ENCODE measurements at places on chromosomes 2 and 18. TPM values are rescaled to one million over a fixed set of nuclear protein-coding genes. Genes with fewer than 3 reads are reported as not detected.
A peak's percentile ranks its signal among the peaks of the same experiment; 100 is the strongest.

The PLCD4 gene
- total RNA-seq = 6.9 TPM

The AMER3 gene
- not detected for total RNA-seq

GRCh38 chr2:67135208-67135607, 261.9 kb upstream of the ETAA1 start:
- no peak for DNase-seq

GRCh38 chr18:46574743-46575115, 82.3 kb downstream of the LOXHD1 start:
- DNase-seq = no peak

The PHLPP1 gene
- 6.4 TPM for total RNA-seq

DNA sequence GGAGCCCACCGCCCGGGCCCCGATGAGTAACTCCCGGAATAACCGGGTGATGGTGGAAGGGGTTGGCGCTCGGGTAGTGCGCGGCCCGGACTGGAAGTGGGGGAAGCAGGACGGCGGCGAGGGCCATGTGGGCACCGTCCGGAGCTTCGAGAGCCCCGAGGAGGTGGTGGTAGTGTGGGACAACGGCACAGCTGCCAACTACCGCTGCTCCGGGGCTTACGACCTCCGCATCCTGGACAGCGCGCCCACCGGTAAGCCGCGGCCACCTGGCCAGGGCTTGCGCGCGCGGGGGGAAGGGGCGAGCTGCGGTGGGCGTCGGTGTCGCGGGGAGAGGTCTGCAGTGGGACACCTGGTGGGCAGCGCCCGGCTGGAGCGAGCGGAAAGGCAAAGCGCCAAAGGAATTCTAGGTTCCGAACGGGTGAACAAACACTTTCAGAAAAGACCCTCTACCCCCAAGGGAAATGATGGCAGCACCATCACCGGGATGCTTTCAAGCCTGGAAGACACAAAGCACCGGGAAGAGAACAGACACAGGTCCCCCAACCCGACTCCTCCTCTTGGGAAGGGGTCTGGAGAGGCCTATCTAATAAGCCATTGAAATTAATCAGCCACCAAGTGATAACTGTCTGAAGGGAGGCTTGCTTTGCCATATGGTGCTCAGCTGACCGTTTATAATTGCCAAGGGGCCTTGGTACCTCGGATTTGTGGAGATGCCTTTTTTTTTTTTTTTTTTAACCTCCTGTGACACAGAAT, 1.1 kb downstream of the MIB1 start:
- no peak for DNase-seq

- DNase-seq = no peak
Measured at GRCh38 chr18:452816-453215, 47.7 kb downstream of the COLEC12 start.

GRCh38 chr2:160287476-160287875, 87.4 kb upstream of the ITGB6 start:
- no peak for DNase-seq

- DNase-seq = no peak
Measured at GRCh38 chr2:168378960-168379669, 77.0 kb upstream of the CERS6 start.

- DNase-seq = no peak
Measured at GRCh38 chr18:36582988-36583745, 245.6 kb downstream of the TPGS2 start.

- DNase-seq = peak; percentile 88
Measured at GRCh38 chr2:191899410-191899809, 52.5 kb upstream of the CAVIN2 start.

DNA sequence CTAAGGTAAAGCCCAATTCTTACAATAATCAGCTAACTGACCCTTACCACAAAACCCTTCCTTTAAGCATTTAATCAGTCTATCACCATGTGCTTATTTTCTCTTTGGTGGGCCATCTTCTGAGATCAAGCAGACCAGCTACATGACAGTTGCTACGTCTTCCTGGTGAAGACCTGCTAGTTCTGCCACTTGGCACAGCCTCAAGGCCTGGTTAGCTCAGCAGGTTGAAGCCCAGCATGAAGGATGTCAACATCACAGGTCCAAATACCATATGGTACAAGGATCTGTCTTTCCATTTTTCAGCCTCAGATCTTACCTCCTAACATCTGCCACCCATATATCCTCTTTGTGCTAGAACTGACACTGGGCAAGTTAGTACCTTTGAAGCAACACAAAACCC, 636.9 kb downstream of the LRP1B start:
- no peak for DNase-seq

The HTR2B gene
- total RNA-seq = not detected

The PRADC1 gene
- 48.8 TPM for total RNA-seq

DNA sequence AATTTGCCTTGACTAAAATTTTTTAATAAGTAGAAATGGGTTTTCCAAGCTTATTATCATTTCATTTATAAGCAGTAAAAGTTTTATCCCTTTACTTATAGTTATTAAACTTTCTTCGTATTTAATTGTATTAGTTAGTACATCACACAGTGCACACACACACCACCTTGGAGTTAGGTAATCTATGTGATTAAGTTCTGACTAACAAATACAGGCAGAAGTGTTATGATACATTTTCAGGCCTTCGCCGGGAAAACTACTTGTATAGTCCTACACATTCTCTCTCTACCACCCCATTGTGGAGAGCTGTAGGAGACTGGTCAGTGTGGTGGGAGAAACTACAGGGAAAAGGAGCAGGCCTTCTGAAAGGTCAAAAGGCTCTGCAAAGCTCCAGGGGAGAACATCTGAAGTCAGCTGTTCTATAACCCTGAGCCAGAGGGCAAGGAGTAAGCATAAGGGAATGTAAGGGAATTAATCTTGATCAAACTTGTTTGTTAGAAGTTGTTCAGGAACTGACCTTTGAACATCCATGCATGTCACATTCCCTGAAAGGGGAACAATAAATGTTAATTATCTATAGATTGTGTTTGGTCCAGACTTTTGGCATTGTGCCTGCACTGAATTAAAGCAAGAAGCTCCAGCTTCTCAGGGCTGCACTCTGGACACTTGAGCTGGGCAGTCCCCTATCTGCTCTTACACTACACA, 231.7 kb downstream of the FSIP2 start:
- DNase-seq = no peak

- DNase-seq = no peak
Measured at GRCh38 chr2:3198119-3198518, 179.5 kb downstream of the EIPR1 start.

DNA sequence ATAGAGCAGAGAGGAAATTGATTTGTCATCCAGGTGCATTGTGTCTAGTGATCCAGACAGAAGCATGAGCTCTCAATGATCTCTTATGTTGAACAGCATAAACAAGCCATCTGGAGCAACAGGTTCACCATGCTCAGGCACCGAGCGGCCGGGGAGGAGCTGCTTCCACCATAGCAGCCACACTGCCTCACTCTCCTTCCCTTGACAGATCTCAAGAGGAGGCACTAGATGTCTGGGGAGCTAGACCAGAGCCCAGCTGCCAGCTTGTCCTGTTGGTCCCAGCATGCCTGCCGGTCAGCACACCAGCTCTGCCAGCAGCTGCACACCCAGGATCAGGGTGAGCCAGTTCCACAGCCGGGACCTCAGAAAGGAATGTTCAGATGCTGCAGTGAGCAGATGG, 17.5 kb upstream of the LONRF2 start:
- no peak for DNase-seq

DNA sequence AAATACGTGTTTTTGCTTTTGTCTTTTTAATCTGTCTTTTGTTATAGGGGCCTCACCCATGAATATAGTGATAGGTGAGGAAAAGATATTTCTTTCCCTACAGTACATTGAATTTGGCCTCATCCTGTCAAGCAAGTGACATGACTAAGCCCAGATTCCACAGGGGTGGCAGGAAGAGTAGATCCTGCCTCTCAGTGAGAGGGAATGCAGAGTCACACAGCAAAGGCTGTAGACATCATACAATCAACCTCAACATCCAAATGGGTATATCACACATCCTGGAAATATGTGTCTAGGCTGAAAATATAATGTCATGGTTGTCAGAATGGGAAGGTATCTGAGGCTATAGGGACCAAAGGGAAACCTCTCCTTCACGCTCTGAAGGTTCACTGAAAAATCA, 269.6 kb downstream of the CDH20 start:
- DNase-seq = peak; percentile 22

DNA sequence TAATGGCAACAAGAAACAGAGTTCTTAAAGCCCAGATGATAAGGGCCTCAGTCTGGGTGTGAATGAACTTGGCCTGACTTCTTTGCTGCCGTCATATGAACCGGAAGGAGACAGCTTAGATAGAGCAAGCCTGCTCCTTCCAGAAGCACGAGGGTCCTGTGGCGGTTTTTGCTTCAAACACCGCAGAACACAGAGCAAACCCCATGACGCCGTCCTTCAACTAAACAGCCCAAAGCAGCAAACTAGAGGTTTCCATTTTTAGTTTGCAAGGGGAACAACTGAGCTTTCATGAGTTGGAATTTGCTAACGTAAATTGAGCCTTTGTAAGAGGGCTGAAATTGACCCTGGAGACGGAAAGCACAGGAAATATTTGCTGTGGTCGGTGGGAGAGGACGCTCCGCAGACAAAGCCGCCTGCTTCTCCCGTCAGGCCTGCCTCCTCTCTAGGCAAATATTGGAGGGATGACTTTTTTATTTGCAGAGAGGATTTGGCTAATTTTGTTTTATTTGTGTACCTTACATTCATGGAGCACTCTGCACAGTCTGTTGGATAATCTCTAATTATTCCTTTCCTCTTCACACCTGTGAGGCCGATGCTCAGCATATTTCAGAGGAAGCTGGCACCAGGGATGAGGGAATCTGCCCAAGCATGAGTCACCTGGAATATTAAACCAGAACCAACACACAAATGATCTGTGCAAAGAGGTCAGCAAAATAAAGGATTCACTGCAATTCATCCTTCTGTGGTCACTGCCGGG, 134.0 kb upstream of the NCK2 start:
- no peak for DNase-seq

- no peak for DNase-seq
Measured at GRCh38 chr18:13548966-13549879, 177.1 kb downstream of the FAM210A start.

DNA sequence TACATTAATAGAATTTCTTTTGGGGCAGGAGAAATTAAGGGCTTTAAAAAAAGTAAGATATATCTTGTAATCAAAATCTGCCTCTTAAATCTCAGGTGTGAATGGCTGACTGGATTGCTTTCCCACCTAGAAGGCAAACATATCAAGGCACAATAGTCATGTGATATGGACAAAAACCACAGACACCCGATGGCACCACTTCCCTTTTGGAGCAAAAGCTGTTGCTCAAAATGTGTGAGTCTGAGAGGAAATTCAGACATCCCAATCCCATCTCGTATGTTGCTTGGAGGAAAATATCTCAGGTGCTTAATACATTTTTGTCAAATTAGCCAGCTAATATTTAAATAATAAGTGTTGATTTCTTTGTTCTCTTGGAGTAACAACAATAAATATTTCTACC, 120.7 kb downstream of the KCNF1 start:
- no peak for DNase-seq

The SLC9A4 gene
- total RNA-seq = 0.84 TPM

DNA sequence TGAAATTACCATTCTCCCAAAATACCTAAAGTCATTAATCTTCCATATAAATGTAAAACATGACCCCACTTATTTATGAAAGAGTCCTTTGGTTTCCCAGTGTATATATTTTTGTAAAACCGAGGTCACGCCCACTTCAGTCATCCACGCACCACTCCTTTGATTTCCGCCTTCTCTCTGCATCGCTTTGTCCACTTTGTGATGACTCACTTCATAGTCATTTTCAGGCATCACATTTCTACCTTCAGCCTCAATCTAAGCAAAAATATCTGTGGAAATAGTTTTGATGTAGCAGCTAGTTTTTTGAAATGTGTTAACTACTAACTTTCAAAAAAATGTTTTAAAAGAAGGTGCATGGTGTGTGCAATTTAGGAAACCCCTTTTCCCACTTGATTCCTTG, 793.5 kb upstream of the SOX11 start:
- DNase-seq = peak; percentile 81

GRCh38 chr2:207135801-207136457, 29.8 kb downstream of the KLF7 start:
- DNase-seq = no peak

DNA sequence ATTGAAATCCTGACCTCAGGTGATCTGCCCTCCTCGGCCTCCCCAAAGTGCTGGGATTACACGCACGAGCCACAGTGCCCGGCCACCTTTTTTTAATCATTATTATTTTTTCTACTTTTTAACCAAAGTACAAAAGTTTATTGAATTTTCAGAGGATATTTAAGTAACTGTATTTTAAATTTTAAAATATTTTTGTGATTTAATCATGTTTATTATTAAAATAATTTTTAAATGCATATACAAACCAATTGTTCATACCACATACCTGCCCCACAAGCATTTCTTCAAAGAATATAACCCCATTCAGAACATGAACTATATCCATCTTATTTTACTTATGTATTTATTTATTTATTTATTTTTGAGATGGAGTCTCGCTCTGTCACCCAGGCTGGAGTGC, 163.6 kb upstream of the MAP2 start:
- DNase-seq = no peak

GRCh38 chr2:64134813-64135212, 9.4 kb downstream of the PELI1 start:
- no peak for DNase-seq

The EFR3B gene
- 2.2 TPM for total RNA-seq
